Urothelium cell line (cell line): ENCODE measurements at places on chromosomes 4 and X.

DNA sequence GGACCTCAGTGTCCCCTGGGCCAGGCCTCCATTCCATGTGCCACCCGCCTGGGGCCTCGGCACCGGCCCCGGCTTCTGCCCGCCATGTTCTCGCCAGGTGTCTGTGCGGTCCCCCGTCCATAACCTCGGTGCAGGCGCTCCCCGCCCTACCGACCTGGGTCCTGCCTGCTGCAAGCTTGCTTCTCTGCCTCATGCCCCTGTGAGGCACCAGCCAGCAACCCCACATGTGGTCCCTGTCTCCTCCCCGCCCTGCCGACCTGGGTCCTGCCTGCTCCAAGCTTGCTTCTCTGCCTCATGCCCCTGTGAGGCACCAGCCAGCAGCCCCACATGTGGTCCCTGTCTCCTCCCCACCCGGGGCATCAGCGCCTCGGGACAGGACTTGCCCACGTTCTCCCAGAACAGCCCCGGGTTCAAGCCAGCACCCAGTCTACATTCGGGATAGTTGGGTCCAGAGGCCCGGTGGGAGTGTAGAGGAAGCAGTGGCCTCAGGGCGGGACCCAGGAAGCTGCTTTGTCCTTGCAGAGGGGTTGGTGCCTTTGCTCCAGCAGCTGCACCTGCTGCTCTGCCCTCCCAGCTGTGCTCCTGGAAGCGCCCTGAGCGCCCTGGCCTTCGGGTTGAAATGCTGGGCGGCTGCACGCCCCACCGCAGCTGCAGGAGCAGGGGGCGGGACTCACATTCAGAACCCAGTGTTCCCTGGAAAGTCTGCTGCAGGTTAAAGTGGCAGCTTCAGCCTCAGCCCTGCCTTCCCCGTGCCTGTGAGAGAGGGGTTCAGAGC, 20.1 kb upstream of the UVSSA start:
- no peak for DNase-seq

- DNase-seq = no peak
Measured at GRCh38 chr4:97582890-97583289, 560.4 kb downstream of the STPG2 start.

DNA sequence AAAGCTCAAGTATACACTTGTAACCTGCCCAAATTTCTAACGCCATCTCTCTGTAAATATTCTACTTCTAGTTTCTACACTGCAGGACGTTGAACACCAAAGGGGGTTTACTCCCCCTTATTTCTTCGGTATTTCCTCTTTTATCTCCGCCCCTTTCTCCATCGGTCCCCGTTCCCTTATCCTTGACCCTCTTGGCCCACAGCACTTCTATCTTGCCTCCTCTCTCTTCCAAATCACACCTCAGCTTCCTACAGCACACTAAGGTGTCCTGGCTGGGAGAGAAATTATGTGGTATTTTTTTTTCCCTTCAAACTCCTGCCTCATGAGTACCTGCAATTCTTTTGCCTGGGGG, 715 bp downstream of the ZMAT1 start:
- no peak for DNase-seq

- no peak for DNase-seq
Measured at GRCh38 chr4:104905065-104905464, 241.6 kb upstream of the TET2 start.

GRCh38 chrX:112536544-112536943, 143.2 kb downstream of the LHFPL1 start:
- DNase-seq = peak; percentile 1

- DNase-seq = no peak
Measured at GRCh38 chrX:106510713-106511403, 100.9 kb upstream of the RADX start.

- DNase-seq = no peak
Measured at GRCh38 chr4:124934916-124935315, 222.4 kb upstream of the ANKRD50 start.

DNA sequence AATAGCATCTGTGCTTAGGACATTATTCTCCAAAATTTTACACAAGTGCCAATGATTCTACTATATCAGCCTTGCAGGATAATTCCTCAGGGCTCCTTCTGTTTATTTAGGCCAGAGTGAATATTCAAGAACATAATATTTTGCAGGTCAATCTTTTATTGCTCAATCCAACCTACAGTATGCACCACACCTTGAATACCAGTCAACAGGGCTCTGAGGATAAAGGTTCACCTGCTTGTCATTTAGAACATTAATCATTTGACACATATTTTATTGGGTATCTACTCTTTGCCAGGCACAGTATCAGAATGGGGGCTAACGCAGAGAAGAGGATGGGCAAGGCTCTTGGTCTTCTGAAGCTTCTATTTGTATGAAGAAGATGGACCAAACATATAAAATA, 66.2 kb upstream of the SHISA3 start:
- no peak for DNase-seq

DNA sequence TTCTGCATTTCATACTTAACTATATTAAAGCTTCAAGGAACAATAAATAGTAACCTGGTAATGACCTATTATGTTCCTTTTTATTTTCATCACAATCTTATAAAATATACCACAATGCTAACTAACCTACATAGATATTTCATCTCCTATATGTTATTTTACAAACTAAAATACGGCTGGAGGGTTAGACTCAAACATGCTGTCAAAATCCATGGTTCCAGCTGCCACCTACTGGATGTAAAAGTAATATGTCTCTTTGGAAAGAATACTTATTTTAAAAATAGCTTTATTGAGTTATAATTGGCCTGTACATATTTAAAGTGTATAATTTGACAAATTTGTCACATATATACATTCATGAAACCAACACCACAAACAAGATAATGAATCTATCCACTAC, 15.0 kb downstream of the RGN start:
- no peak for DNase-seq

DNA sequence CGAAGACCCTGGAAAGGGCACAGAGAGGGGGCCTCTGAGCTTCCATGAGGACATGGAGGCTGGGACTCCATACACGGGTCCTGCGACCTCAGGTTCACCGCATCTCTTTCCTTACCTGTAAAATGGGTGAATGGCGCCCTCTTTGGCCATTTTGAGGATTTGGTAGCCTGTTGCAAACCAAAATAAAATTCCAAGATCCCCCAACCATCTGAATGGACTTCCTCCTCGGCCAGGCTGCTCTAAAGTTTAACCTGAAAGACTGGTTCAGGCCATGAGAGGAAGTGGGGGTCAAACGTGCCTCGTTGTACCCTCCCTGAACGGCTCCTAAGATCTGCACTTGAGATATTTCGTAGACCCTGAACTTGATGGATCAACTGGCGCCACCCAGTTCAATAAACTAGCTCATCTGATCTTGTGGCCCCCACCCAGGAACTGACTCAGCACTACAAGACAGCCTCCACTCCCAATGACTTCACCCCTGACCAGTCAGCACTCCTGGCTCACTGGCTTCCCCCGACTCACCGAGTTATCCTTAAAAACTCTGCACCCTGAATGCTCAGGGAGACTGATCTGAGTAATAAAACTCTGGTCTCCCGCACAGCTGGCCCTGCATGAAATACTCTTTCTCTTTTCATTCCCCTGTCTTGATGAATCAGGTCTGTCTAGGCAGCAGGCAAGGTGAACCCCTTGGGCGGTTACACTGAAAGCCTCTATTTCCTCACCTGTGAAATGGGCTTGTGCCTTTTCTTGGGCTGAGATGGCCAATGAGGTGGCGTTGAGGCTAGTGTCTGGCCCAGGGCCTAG, 32.9 kb upstream of the GPR78 start:
- DNase-seq = peak; percentile 40

DNA sequence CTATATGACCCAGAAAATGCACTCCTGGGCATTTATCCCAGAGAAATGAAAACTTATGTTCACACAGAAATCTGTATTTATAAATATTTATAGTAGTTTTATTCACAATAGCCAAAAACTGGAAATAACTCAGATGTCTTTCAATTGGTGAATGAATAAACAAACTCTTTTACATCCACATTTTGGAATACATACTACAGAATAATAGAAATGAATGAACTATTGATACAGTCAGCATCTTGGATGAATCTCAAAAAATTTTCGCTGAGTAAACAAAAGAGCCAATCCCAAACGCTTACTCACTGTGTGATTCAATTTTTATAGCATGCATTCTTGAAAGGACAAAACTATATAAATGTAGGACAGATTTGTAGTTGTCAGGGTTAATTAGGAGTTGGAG, 75.1 kb upstream of the HTR2C start:
- DNase-seq = no peak

DNA sequence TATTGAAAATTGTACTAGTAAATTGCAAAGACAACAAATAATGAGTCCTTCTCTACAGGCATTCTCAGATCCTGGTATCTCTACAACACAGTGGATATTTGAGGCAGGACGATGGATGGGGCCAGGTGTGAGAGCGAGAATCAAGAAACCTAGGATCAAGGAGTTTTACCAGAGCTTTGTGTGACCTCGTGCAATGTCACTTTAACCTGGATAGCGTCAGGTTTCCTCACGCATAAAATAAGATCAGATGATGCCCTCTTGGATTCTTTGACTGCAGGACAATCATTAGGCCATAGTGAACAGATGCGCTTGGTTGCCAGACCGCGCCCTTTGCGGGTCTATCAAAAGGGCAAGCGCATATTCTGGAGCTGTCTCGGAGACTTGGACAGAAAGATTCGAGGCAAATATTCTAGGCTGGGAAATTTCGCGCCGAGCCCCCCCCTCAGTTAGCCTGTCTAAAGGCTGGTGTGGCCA, 66.6 kb downstream of the FBXO8 start:
- DNase-seq = no peak

DNA sequence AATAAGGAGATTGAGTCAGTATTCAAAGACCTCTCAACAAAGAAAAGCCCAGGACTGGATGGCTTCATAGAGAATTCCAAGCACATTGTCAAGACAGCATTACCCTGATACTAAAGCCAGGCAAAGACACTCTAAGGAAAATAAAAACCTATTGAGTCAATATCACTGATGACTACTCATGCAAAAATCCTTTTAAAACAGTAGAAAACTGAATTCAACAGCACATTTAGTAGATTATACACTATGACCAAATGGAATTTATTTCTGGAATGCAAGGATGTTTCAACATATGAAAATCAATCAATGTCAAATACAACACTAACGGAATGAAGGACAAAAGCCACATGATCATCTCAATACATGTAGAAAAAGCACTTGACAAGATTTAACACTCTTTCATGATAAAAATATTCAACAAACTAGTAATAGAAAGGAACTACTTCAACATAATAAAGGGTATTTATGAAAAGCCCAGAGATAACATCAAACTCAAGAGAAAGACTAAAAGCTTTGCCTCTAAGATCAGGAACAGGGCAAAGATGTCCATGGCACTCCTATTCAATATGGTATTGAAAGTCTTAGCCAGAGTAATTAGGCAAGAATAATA, 633.3 kb downstream of the ANKRD50 start:
- DNase-seq = no peak
